Endothelial cell (in vitro differentiated cells): ENCODE measurements at places on chromosomes 3 and 15. TPM values are rescaled to one million over a fixed set of nuclear protein-coding genes. Genes with fewer than 3 reads are reported as not detected.

DNA sequence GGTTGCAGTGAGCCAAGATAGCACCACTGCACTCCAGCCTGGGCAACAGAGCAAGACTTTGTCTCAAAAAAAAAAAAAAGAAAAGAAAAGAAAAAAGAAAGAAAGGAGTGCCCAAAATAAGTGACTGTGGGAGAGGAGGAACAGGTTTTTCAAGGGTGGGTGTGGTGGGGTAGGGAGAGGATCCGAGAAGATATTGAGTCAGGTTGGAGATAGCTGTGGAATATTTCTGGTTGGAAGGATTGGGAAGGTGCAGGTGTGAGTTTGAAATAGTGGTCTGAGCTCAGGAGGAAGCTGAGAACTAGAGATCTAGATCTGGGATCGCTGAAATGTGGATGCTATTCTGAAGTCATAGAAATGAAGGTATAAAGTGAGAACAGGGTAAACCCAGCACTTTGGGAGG is 7.8 kb downstream of the SCAMP2 start:
- peak overlapping the region; percentile 52 for H3K27ac ChIP-seq
- H3K4me1 ChIP-seq = peaks cover 42% of the 10 kb centered on the region
- no peak overlapping the region for H3K4me3 ChIP-seq
- peaks cover 30% of the 10 kb centered on the region for H3K36me3 ChIP-seq
- DNase-seq = no peak
- H3K27me3 ChIP-seq = peaks cover 4% of the 10 kb centered on the region

- DNase-seq = no peak
- peaks cover 13% of the 10 kb centered on the region for H3K27me3 ChIP-seq
- H3K4me1 ChIP-seq = no peaks in the 10 kb centered on the region
- H3K4me3 ChIP-seq = no peak overlapping the region
- H3K27ac ChIP-seq = no peak overlapping the region
Measured at GRCh38 chr3:49912881-49913281, 9.2 kb upstream of the MST1R start.

SLC22A14 gene
- total RNA-seq = 0.36 TPM

GRCh38 chr3:50192689-50193141 is 1.3 kb downstream of the GNAT1 start:
- no peak overlapping the region for H3K4me3 ChIP-seq
- H3K27ac ChIP-seq = no peak overlapping the region
- peaks cover 10% of the 10 kb centered on the region for H3K27me3 ChIP-seq
- no peaks in the 10 kb centered on the region for H3K36me3 ChIP-seq
- no peaks in the 10 kb centered on the region for H3K4me1 ChIP-seq

GOLGA8H gene
- total RNA-seq = 0.59 TPM

DNA sequence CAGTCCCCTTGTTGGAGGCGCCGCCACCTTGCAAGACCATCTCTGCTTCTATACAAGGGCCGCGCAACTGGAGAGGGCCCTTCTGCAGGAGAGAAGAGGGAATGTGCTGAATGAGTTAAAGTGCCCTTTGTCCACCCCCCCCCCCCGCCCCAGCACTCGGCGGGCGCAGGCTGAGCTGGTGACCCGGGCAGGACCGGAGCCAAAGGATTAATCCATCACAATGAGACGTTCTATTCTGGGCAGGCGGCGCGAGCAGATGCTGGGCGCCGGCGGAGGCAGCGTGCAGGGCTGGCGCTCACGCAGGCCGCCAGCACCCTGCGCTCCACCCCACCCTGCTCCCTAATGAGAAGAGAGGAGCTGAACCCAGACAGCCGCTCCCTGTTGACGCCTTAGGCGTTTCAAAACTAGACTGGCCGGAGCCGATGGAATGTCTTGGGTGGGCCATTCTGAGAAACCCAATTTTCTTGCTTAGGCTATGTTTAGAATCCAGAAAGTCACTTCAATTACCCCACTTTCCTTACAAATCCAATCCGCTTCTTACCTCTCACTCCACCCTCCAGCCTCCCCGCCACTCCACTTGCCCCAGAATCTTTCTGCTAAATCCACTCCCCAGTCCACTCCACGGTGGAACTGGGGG is 32.9 kb downstream of the GJD2 start:
- peaks cover 2% of the 10 kb centered on the region for H3K4me1 ChIP-seq
- DNase-seq = peak; percentile 22
- peak overlapping the region; percentile 62 for H3K4me3 ChIP-seq
- H3K27me3 ChIP-seq = peaks cover 3% of the 10 kb centered on the region

DNA sequence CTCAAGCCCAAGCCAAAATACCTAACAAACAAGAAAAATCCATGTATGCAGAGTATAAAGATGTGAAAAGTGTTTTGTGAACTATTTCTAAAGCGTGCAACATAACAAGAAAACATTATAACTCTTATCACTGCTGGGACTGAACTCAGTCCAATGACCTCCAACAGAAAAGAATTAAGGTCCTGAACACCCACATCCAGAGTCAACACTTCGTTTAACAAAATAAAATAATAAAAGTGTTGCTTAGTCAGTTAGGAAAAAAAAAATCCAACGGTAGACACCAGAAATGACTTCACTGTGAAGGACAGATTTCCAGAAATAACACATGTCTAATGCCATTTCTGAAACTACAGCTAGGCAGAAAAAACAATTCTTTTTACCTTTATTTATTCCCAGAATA is 28.0 kb downstream of the MB21D2 start:
- peaks cover 10% of the 10 kb centered on the region for H3K4me1 ChIP-seq
- DNase-seq = no peak

DNA sequence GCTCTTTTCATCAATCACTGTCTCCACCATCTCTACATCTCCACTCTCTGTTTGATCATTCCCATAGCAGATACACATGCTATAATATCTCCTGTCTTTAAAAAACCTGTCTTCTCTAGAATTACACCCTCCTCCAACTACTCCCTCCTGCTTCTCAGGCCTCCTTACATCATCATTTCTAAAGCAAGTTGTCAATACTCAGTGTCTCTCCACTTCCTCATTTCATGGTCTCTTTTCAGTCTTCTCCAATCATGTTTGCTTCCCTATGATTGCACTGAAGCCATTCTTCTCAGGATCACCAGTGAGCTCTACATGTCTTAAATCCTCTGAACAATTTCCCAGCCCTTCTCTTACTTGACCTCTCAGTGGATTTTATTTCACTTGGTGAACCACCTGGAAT is 87.0 kb upstream of the ZNF280D start:
- H3K27me3 ChIP-seq = peaks cover 2% of the 10 kb centered on the region
- H3K27ac ChIP-seq = no peak overlapping the region
- H3K4me3 ChIP-seq = no peak overlapping the region
- H3K36me3 ChIP-seq = no peaks in the 10 kb centered on the region
- DNase-seq = no peak

MRAS gene
- total RNA-seq = 5.9 TPM

P4HTM gene
- 9.3 TPM for total RNA-seq

FSD2 gene
- total RNA-seq = not detected

TMEM212 gene
- total RNA-seq = not detected

CISH gene
- 2.6 TPM for total RNA-seq

CFAP92 gene
- total RNA-seq = 3.7 TPM

DNA sequence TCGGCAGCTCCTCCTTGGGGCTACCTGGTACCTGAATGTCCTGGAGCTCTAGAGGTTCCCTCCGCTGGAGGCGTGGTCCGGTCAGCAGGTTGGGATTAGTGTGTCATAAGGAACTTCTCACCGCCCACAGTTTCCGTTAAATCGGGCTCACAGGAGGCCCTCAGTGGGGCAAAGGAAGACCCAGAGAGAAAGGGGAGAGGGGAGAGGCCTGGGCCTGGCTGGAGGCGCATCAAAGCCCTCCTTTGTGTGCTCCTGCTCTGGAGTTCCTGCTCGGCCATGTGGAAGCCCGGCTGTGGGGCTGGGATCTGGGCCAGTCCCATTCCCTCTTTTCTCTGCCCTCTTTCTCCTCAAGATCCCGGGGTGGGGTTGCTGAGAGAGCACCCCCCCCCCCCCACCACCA is at the start of gene RLBP1:
Gene RLBP1 (minus strand): TSS at position 37 of the 400 bp plus-strand sequence. CDS start 2,604 bp downstream, outside the sequence.
- H3K27ac ChIP-seq = no peak within 1 kb of the TSS
- H3K27me3 ChIP-seq = peaks cover 3% of the 10 kb centered on the region
- DNase-seq = no peak
- no peak within 1 kb of the TSS for H3K4me3 ChIP-seq
- no peaks in the 10 kb centered on the region for H3K4me1 ChIP-seq

DNA sequence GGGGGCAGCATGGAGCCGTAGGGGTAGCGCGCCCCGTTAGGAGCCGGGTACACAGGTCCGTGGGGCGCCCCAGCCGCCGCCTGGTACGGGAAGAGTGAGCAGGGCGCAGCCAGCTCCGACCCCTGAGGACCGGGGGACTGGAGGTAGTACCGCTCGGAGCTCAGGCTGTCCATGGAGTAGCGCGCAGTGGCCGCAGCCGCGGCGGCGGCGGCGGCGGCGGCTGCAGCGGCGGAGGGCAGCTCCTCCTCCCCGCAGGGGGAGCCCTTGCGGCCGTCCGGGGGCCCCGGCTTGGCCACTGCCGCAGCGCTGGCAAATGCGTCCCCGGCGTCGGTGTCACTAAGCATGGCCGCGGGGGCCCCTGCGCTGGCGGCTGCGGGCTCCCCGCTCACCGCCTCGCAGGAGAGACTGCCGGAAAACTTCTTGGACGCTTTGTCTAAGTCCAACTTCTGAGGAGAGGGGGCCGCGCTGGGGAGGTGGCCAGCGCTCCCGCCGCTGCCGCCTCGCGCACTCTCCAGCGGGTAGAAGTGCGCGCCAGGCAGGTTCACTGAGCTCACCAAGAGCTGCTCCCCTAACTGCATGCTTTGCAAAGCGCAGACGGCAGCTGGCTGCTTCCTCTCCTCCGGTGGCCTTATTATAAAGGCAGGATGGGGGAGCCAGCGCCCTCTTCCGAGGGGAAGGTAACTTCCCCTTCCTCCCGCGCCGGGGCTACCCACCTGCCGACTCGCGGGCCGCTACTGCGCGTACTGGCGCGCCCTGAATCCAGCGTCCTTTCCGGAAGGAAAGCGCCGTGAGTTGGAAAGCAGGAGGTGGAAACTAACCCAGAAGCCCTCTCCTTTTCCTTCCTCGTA is at the start of gene EOMES:
Gene EOMES (minus strand): TSS at position 607 of the 848 bp plus-strand sequence. CDS start 29 bp downstream, at position 578.
- H3K4me3 ChIP-seq = peak within 1 kb of the TSS; percentile 89
- H3K36me3 ChIP-seq = no peaks in the 10 kb centered on the region
- peak; percentile 68 for DNase-seq
- H3K27ac ChIP-seq = peak within 1 kb of the TSS; percentile 30
- peaks cover 29% of the 10 kb centered on the region for H3K4me1 ChIP-seq

DNA sequence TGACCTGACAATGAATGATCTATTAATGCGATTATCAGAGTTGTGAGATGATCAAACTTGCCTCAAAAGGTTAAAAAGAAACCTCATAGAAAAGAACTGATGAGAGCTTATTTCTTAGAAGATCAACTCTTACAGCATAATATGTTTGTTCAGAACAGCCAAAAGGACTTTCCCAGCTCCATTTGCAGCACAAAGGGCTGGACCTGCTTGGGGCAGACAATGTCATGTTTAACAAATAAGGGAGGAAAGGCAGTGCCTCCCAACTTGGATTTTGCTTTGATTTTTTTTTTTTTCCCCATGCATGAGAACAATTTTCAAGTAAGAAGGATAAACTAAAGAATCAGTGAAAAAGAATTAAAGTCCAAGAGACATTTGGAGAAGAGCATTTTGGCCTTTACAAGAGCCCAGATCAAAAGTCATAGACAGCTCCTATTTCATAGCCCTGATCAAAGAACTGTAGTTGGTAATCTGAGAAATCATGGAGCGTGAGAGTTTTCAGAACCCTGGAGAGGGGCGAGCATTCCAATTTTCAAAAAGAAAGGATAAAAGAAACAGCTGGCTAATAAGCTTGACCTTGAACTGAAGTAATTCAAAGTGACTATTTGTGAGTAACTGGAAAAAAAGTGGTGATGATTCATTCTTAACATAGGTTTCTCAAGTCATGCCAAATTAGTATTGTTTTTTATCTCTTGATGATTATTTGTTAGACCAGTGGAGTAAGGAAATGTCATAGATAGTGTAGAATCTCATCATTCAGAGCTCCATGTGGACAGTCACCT is 136.0 kb upstream of the CFAP20DC start:
- H3K36me3 ChIP-seq = no peaks in the 10 kb centered on the region
- no peak overlapping the region for H3K27ac ChIP-seq
- H3K27me3 ChIP-seq = no peaks in the 10 kb centered on the region
- peaks cover 9% of the 10 kb centered on the region for H3K4me1 ChIP-seq
- DNase-seq = no peak

DNA sequence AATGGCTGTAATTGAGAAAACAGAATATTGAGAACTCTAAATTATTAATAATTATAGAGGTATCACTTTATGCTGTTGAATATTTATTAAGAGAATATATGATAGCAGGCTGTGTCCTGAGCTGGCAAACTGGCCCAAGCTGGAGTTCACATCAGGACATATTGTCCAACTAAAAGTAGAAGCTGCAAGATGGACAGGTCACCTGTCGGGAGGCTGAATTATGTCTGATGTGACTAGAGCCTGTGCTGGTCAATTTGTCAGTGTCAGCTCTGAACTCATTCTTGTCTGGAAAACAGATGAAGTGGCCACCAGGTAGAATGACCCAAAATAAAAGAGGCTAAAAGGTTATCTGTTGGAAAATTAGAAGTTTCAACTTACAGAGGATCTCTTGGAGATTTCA is 392.2 kb downstream of the LRTM1 start:
- no peak overlapping the region for H3K4me3 ChIP-seq
- no peak for DNase-seq
- peaks cover 4% of the 10 kb centered on the region for H3K27me3 ChIP-seq

SUCNR1 gene
- total RNA-seq = 0.05 TPM

GRCh38 chr3:172530566-172530965 is 7.3 kb upstream of the TNFSF10 start:
- H3K27me3 ChIP-seq = peaks cover 4% of the 10 kb centered on the region
- peak overlapping the region; percentile 87 for H3K27ac ChIP-seq
- DNase-seq = no peak
- H3K36me3 ChIP-seq = no peaks in the 10 kb centered on the region
- H3K4me3 ChIP-seq = no peak overlapping the region
- H3K4me1 ChIP-seq = peaks cover 32% of the 10 kb centered on the region

DNA sequence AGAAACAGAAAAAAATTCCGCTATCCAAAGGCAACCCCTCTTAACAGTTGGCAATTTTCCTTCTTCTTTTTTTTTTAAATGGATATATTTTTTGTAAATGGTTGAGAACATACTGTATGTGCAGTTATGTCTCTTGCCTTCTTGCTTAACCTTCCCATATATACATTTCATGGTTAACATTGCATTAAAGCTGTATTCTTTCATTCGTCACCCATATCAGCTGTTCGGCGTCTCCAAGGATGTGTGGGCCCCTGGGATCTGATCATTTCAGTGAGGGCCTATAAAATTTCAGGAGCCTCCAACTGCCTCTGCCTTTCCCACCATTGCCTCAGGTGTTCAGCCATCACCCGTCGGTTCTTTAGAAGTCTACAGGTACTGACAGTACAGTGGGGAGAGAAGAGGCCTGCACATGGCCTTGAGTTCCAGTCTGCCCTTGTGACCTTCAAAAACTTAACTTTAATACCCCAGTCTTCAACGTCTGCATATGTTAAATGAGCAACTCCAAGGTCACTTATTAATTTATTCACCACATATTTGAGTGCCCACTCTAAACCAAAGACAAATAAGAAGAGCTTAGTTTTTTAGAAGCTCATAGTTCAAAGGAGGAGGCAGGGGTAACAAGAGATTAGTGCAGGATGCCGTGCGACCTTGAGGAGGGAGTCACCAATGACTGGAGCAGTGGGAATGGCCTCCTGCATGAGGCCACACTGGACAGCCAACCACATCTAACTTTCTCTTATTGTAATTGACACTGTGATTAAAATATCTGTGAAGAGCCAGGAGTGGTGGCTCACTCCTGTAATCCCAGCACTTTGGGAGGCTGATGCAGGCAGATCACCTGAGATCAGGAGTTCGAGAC is 6.9 kb downstream of the ST6GAL1 start:
- H3K27me3 ChIP-seq = peaks cover 6% of the 10 kb centered on the region
- H3K36me3 ChIP-seq = peaks cover 15% of the 10 kb centered on the region
- H3K4me3 ChIP-seq = no peak overlapping the region
- no peak overlapping the region for H3K27ac ChIP-seq

- H3K36me3 ChIP-seq = no peaks in the 10 kb centered on the region
- peaks cover 24% of the 10 kb centered on the region for H3K4me1 ChIP-seq
- H3K27me3 ChIP-seq = peaks cover 2% of the 10 kb centered on the region
- no peak overlapping the region for H3K4me3 ChIP-seq
- peak overlapping the region; percentile 26 for H3K27ac ChIP-seq
Measured at GRCh38 chr3:112136959-112137693, 4.1 kb upstream of the GCSAM start.
